ENCODE measurements at places on chromosomes 16 and 17.

- DNase-seq, result no peak
Measured at GRCh38 chr16:66988197-66988788, at the start of gene CES4A. Gene CES4A, plus strand, starts transcription at chr16:66988589. Its CDS starts 184 bp downstream, at chr16:66988773.

- DNase-seq, result peak; percentile 84
Measured at GRCh38 chr16:70454222-70455034, at the start of gene FCSK. Gene FCSK, plus strand, starts transcription at chr16:70454595. Its CDS starts 8,596 bp downstream, at chr16:70463191.

DNA sequence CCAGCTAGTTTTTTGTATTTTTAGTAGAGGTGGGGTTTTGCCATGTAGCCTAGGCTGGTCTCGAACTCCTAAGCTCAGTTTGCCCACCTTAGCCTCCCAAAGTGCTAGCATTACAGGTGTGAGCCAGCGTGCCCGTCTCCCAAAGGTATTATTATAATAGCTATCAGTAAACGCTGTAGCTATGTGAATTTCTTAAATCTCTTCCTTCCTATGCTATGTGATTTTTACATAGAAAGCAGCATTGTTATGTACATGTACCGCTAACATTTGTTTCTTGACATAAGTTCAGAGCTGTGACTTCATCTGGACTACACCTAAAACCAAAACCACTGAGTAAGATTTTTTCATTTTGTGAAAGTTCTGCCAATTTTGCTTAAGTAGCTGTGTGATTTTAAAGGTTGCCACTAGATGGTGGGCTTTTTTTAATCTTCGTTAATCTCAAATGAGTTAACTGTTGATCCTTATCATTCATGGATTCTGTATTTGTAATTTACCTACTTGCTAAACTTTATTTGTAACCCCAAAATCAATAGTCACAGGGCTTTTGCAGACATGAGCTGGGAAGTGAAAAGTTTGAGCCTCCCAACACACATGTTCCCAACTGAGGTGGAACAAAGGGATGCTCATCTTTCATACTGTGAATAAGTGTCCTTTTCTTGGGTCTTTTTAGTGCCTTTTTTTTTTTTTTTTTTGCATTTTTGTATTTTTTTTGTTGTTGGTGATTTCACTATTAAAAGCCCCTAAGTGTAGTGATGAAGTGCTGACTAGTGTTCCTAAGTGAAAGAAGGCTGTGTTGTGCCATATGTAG is 21.9 kb downstream of the PRKAR1A start:
- no peak for DNase-seq

- peak; percentile 47 for DNase-seq
Measured at GRCh38 chr17:56319531-56319930, 166.3 kb downstream of the ANKFN1 start.

DNA sequence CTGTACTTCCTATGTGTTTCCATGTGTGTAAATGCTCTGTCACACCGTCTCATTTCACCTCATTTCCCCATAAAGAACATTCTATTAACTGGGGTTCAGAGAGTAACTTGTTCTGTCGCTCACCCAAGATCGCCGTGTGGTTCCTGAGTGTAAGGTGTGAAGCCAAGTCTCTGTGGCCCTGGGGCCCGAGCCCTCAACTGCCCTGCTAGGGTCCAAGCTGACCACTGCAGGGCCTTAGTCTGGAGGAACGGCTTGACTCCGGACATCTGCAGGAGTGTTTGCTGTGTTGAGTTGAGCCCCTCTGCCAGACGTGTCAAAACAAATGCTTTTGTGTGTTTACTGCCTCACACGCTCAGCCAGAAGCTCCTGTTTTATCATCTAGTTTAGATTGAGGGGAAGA is 244.1 kb downstream of the CCDC182 start:
- DNase-seq, result no peak

DNA sequence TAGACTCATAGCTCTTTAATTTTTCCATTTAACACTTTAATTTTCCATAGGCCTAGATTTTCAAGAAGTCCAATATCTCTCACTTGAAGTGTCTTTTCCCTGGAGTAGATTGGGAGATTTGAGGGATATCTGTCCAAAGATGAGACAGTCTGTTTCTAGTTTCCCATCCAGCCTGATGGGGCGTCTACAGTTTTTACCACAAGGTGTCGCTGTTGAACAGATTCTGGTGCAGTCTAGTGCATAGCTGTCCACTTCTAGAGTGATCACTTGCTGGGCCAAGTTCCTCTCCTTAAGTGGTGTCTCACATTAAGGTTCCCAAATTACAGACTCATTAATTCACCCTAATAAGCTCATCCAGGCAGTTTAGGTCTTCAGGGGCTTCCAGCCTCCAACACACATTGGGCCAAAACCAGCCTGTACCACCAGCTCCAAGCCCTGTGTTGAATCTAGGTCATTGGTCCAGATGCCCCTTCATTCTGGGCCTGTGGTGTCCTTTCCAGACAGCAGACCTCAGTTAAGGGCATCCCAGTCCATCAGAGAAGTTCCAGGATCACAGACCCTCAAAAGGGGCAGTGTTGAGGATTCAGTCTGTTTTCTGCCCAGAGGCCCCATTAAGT is 9.4 kb downstream of the SNX20 start:
- peak; percentile 49 for DNase-seq

Data from HEK293T (cell line).